ENCODE measurements at places on chromosomes 16 and 17.

DNA sequence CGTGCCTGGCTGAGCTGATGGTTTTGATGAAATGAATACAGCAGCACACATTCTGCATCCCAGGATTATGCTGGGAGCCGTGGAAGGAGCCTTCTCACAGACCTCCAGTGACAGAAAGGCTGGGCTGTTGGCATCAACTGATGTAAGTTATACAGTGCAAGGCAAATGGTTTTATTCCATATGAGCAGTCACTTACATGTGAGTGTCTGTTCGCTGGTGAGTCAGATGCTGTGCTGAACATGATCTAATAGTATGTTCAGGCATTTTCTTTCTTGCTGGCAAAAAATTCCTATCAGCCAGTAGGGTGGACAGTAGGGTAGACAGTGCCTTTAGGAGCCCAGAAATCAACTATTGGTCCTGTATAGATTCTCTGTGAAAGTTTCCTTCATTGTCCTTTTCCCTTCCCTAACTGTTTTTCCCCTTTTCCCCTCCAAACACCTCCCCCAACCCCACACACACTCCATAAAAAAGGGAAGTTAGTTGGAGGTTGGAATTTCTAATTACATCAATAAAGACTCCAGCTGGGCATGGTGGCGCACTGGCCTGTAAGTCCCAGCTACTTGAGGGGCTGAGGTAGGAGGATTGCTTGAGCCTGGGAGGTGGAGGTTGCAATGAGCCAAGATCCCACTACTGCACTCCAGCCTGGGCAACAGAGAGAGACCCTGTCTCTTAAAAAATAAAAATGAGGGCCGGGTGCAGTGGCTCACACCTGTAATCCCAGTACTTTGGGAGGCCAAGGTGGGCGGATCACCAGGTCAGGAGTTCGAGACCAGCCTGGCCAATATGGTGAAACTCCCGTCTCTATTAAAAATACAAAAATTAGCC, 36.2 kb downstream of the LDHD start:
- no peak for DNase-seq

DNA sequence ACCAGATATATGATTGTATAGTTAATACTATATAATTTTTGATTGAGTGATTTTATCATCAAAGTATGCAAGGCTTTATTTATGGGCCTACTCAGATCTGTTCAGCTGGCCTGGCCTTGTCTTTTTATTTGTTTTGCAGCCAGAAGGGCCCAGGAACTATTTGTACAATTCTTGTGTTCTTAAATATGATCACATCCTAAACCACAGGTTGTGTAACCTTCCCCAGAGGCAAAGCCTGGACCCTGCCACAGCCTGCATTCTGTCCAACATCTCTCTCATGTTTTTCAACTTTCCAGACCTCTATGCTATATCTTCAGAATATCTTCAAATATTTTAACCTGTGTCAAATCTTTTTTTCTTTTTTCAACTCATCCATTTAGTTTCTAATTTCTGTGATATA, 410.4 kb upstream of the MON1B start:
- DNase-seq, result no peak

- DNase-seq, result no peak
These were observed 13.1 kb upstream of the DUSP14 start for GRCh38 chr17:37476431-37477120.

DNA sequence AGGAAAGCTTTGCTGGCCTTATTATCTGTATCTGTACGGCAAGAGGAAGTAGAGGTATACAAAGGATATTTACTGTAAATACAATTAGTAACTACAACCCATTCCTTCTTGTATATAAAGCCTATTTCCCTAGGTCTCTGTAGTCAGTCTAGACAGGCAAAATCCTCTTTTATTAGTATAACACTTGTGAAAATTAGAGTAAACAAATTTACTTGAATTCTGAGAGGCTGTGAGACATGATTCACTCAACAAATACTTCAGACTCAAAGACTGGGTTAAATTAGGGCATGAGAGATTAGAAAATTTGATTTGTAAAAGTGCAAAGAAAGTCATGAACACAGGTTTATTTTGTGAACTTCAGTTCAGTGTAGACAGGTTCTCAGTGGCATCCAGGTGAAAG, 30.9 kb upstream of the CDH8 start:
- no peak for DNase-seq

GRCh38 chr17:6350806-6351205, 84.1 kb downstream of the AIPL1 start:
- no peak for DNase-seq
